ENCODE measurements at places on chromosomes 11 and 22.

DNA sequence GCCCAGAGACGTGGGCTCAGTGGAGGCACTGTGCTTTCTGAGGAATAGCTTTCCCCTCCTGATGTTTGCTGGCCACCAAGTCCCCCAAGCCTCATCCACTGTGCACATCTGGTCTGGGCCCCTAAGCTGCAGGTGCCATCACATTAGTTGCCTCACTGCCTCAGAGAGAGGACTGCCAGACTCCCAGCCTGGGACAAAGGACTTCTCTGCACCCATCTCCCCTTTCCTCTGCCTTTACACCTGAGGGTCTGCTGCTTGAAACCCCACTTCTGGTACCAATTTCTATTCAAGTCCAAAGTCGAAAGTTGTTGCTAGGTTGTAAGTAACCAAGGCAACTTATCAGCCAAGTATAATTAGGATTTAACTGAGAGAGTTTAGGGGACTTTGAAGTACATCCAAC lies 3.7 kb upstream of the LZTR1 start:
- DNase-seq: no peak

- no peak for DNase-seq
These were observed 54.4 kb downstream of the ALX4 start for GRCh38 chr11:44255406-44256071.

DNA sequence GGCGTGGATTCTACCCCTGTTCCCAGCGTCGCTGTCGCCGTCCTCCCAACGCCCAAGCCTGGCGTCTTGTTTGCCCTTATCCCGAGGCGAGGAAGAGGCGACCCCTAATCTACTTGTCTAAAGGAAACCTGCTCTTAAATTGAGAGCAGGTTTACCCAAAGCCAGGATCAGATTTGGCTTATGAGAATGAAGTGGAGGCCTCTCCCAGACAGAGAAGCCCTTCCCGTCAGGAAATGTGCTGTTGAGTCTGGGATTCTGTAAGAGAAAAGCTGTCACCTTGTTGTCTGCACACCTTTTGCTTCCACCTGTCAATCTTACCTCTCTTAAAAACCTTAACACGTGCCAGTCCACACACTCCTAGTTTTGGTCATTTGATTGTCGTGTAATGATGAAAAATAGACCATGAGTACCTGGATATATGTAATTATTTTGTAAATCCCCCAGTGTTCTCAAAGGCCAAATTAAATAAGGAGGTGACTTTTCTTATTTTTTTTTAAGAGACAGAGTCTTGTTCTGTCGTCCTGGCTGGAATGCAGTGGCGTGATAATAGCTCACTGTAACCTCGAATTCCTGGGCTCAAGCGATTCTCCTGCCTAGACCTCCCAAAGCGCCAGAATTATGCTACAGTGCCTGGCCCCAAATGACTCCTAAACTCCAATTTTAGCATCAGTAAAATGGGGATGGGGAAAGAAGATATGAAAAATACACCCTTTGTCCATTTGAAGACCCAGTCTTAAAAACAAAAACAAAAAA lies 627 bp downstream of the GTF2H1 start:
- DNase-seq: no peak

- no peak for DNase-seq
These were observed 376.7 kb upstream of the DDI1 start for GRCh38 chr11:103659743-103660142.

GRCh38 chr22:23213022-23213555 lies 32.8 kb downstream of the BCR start:
- no peak for DNase-seq

DNA sequence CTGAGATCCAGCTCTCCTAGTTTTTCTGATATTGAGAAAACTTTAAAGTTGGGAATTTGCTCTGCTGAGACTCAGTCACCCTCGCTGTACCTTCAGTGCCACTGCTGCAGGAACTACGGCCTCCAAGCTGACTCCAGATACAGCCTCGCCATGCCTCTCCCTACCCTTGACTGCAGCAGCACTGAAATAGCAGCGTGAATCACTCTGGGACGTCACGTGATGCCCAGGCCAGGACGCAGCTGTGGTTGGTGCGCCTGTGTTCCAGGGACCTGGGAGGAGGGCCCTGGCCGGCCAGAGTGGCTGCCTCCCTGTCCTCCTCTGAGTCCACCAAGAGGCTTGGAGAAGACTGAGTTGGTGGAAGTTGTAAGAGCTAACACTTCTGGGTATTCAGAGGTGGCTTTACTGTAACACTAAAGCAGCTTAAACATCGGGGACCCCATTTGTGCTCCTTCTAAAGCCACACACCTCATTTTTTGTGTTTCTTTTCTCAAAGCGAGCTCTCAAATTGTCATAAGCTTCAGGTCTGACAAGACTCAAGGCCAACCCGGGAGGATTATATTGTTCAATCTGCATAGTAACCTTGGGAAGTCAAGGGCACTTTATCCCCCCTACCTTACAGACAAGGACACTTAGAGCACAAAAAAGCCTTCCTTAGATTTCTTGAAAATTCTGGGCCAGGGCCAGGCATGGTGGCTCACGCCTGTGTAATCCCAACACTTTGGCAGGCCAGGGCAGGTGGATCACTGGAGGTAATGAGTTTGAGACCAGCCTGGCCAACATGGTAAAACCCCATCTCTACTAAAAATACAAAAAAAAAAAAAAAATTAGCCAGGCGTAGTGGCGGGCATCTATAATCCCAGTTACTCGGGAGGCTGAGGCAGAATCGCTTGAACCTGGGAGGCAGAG lies 4.2 kb upstream of the STIP1 start:
- no peak for DNase-seq

DNA sequence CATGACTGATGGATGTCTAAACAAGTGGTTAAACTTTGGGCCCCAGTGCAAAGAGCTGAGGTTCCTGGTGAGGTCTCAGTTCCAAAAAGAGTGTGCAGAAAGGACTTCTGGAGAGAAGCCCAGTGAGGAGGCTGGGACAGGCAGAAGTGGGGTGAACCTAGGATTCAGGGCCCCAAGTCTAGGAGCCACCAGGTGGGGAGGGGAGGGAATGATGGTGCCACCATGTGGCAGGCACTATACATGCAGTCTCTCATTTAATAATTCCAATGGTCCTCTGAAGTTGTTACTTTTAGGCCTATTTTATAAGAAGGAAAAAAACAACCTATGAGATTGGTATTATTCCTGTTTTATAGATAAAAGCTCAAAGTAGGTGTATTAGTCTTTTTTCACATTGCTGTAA lies 102.0 kb downstream of the INSC start:
- DNase-seq: no peak

GRCh38 chr11:19453651-19454257 lies 213.0 kb upstream of the E2F8 start:
- DNase-seq: no peak
